ENCODE measurements at places on chromosomes 1 and 21.

- DNase-seq = no peak
These were observed 70.4 kb downstream of the TUT4 start for GRCh38 chr1:52482326-52483004.

- no peak for DNase-seq
These were observed 32.1 kb upstream of the CLIC4 start for GRCh38 chr1:24713176-24713575.

DNA sequence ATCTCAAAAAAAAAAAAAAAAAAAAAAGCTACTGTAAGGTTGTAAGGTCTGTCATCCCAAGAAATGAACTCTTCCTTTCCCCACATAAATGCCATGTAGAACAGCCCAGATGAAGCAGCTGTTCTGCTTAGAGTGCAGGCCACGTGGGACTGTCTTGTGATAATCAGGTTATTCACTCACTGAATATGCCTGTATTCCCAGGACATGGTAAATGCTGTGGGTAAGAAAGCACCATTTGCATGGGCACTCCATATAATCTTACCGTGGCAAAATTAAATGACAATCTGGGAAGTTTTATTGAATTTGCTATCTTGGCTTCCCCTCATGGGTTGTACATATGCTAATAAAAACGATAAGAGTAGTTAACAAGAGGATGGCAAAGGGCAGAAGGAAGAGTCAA lies 13.8 kb downstream of the RGS5 start:
- DNase-seq = no peak

- no peak for DNase-seq
These were observed 99.5 kb downstream of the MAN1A2 start for GRCh38 chr1:117466761-117467160.

GRCh38 chr1:13830170-13830569 lies 130.2 kb downstream of the PRDM2 start:
- DNase-seq = no peak

DNA sequence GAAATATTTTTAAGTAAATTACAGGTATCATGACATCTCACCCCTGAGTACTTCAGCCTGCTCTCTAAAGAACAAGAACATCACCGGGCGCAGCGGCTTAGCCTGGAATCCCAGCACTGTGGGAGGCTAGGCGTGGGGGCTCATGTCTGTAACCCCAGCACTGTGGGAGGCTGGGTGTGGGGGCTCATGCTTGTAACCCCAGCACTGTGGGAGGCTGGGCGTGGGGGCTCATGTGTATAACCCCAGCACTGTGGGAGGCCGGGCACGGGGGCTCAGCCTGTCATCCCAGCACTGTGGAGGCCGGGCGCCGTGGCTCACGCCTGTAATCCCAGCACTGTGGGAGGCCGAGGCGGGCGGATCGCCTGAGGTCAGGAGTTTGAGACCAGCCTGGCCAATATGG lies 7.7 kb upstream of the CDK11B start:
- DNase-seq = no peak

DNA sequence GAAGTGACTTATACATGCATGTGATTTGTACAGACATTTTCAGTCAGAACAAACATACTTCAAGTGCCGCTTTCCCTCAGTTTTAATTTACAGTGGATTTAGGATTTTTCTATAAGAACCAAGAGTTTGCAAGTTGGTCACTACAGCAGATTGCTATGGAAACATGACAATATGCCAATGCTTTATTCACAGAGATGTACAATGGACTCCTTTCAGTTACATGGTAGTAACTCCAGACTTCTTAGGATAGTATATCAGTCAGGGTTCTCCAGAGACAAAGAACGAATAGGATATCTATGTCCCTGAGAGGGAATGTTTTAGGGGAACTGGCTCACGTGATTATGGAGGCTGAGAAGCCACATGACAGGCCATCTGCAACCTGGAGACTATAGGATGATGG lies 27.4 kb downstream of the IFI44 start:
- no peak for DNase-seq

GRCh38 chr21:41620982-41621381 lies 113.0 kb upstream of the TMPRSS2 start:
- DNase-seq = no peak

GRCh38 chr1:106688446-106688845 lies 368.0 kb upstream of the PRMT6 start:
- no peak for DNase-seq

- no peak for DNase-seq
These were observed 5.0 kb downstream of the LAPTM5 start for GRCh38 chr1:30752651-30752908.

DNA sequence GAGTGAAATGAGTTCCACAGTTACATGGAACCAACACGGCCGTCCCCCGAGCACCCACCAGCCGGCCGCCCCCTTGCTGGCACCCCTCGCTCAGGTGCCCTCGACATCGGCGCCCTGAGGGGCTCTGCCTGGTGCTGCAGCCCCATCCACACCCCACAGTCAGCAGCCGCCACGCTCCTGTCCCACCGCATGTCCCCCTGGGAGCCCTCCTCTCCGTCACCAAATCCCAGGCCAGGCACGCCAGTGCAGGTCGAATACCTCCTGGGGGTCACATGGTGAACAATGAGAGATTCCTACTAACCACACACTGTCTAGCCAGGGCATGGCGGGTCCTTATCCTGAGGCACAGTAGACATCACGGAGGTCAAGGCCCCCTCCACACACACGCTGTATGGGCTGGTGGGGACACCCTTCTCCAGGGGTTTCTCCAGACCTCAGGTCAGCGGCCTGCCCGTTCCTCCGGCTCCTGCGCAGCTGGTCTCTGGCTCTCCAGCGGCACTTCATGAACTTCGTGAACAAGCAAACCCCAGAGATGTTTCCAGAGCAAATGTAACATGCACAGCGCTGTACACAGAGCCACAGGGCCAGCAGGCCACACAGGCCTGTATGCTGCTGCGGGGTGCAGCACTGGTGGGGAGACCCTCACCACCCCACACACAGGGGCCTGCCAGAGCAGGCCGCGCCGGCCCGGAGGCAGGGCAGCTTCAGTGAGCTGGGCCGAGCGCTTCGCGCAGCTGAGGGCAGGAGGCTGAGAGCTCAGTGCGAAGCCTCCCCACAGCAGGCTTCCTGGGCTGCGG lies 21.8 kb downstream of the POFUT2 start:
- no peak for DNase-seq

DNA sequence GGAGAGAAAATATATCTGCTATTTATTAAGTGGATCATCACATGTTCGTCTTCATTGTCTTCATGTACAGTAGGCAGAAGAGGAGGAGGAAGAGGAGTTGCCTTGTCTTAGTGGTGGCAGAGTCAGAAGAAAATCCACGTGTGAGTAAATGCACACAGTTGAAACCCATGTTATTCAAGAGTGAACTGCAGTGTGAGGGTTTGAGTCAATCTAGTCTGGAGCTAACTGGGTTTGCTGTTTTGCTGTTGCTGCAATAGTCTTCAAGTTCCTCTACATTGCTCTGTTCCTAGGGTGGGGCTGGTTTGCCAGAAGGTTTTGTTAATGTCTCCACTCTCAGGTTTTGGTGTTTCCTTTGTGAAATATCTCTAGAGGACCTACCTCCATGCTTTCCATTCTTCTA lies 3.1 kb upstream of the CD1A start:
- DNase-seq = no peak

DNA sequence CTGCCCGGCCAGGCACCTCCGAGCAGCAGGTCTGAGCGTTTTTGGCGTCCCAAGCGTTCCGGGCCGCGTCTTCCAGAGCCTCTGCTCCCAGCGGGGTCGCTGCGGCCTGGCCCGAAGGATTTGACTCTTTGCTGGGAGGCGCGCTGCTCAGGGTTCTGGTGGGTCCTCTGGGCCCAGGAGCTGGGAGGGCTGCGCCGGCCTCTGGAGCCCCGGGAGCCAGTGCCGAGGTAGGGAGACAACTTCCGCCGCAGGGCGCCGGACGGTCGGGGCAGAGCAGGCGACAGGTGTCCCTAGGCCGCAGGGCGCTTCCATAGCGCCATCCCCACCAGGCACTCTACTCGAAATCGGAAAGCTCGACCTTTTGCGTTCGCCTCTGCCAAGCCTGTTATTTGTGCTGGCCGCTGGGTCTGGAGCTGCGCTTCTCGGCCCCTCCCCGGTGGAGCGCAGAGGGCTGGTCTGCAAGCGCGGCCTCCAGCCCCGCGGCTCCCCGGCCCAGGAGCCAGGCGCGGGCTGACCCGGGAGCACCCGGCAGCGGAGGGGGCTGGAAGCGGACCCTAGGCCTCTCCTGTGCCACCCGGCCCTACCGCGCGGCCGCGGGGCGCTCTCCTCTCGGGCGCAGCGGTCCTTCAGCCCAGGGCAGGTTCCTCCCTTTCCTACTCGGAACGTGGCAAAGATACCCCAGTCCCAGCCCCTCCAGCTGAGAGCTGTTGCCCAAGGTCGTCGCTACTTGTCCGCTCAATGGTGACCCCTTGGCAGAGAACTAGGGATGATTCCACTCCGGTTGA lies 2.2 kb downstream of the SIM2 start:
- no peak for DNase-seq

DNA sequence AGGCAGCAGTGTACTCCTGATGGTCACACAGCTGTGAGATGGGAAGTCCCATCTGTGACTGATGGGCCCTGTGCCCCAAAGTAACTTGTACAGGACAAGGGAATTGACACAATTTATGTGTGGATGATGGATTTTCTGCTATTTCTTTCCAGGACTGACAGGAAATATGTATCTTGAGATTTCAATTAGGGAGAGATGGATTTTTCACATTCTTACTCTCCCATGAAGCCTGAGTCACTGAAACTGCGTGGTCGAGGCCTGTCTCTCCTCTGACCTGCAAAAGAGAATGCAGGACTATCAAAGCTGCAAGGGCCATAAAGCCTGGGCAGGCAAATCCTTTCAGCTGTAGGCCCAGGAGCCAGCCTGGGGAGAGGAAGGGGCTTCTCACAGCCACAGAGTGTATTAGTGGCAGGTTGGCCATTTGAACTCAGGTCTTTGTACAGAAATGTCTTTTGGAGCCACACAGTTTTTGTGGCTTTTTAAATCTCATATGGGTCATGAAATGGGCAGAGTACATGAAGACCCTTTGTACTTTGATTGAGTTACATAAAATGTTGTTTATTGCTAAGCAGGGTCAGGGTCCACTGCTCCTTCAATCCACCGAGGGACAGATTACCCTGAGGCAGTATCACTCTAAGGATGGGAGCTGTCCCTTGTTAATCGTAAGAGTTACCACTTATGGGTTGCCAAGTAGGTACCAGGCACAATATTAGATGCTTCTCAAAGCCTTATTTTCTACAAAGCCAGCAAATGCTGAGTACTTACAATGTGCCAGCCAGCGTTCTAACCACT lies 14.8 kb downstream of the ALX3 start:
- DNase-seq = no peak

DNA sequence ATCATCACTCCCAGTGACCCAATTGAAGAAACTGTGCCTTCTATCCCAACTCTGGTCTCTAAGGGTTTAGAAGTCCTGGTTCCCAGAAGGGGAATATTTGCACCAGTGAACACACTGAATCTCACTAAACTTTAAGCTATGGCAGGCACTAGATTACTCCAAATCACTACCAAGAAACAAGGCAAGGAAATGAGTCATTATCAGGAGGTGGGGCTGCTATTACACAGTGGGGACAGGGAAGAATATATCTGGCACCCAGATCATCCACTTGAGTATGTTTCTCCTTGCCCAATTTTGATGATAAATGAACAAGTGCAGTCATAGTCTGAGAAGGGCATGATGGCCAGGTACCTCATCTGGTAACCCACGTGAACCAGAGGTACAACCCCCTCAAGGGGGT lies 7.0 kb downstream of the MRPL9 start:
- DNase-seq = no peak

- DNase-seq = no peak
These were observed 37.0 kb upstream of the ENAH start for GRCh38 chr1:225689882-225690459.

DNA sequence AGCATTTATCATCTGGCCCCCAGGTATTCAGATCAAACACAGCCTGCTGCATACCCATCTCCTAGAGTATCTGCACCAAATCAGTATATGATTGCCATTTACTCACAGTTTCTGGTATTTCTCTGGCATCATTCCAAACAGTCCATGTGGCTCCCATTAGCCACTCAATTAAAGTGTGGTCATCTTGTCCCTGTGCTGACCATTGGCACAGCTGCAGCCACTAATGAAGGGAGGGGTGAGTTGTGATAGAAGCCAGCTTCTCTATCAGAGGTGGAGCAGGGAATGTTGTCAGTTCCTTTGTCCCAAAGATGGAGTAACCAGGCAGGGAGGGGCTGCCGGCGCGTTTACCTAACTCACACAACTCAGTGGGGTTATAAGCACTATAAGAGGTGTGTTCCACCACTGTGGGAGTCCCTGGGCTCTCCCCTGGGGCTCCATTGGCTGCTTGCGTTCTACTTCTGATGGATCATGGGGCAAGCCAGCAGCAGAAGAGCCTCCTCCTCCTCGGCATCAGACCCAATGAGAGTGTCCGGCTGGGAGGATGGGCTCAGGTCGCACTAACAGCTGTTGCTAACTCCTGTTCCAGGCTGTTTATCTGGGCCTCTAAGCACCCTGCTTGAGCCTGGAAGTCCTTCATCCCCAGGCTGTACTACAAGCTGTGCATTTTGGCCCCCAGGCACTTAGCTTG lies 108.6 kb downstream of the GDAP2 start:
- DNase-seq = no peak

DNA sequence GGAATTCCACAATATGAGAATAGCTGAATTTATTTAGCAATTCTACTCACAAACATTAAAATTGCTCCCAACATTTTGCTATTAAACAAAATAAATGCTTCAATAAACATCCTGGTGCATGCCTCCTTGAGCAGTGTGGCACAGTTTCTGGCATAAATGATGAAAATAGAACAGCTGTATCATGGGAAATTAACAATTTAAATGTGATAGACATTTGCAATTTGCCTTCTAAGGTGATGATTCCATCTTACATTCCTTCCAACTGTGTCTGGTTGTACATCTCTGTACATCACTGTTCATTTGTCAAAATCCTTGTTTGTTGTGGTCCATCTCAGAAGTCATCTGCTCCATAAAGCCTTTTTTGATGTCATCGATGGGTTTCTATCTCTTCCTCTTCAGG lies 198.7 kb downstream of the KCTD3 start:
- DNase-seq = no peak

DNA sequence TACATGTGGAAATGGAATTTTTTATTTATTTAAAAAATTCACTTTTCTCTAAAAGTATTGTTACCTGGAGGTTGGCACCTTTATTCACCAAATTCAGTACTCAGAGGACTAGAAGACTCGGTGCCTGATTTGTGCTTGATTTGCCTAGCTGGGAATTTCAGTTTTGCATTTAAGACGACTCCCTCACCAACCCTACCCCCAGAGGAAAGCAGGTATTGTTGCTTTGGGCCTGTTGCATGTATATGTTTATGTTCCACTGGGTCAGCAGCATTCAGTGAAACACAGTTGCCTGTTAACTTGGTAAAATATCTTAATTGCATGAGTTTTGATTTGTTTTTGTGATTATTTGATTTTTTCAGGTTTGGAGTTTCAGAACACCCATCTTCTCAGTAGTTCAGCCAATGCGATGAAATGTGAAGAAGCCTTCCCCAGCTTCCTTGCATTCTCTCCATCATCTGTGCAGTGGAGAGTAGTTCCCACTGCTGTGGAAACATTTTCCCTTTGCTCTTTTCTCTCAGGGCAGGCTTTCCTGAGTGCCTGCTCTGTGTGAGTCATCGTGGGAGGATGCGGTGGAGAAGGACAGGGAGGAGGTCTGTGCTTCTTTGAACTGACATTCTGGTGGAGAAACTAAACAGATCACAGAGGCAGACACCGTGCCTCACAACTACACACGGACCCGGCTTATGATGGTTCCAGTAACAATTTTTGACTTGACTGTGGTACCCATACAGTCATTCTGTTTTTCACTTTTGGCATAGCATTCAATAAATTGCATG lies 6.4 kb downstream of the ADARB1 start:
- DNase-seq = peak; percentile 35

- DNase-seq = no peak
These were observed 59.9 kb downstream of the SYT6 start for GRCh38 chr1:114093624-114094362.
